NCI-H2081 treated with DMSO at 0.1 percent for 48 hours (cell line): ENCODE measurements at places on chromosomes 3 and 15.

DNA sequence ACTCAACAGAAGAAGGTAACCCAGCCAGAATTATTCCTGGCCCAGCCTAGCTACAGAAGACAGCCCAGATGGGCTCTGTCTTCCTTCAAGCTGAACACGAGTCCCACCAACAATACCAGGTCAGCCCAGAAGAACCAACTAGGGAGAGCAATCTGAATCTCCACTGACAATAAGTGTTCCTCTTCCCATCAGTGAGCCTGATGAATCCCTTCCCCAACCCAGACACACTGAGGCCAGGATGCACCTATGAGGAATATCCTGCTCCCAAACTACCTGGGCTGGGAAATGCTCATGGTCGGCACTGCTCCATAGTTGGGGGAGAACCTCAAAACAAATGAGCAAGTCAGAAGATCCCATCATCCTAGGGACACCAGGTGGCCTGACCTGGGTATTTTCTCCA lies 351.1 kb downstream of the OCA2 start:
- no peak for DNase-seq

GRCh38 chr3:123952844-123953520 lies 8.0 kb downstream of the CCDC14 start:
- DNase-seq, result no peak

DNA sequence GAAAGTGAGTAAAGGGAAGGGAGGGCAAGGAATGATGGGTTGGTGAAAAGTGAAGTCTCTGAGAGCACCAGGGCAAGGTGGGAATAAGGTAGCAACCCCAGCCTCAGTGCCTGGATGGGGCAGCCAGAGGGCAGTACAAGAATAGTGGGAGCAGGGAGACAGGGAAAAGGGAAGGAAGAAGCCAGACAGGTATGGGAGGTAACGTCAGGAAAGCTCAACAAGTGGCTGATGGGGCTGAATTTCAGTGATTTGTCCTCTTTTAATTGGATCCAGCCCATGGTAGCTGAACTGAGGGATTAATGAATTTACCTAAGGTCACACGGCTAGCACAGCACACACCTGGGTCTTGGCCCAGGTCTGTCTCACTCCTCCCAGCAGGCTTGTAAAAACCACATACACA lies 12.6 kb downstream of the RORA start:
- DNase-seq, result no peak

- DNase-seq, result no peak
Observed at GRCh38 chr3:166283840-166284239, 446.6 kb upstream of the BCHE start.

DNA sequence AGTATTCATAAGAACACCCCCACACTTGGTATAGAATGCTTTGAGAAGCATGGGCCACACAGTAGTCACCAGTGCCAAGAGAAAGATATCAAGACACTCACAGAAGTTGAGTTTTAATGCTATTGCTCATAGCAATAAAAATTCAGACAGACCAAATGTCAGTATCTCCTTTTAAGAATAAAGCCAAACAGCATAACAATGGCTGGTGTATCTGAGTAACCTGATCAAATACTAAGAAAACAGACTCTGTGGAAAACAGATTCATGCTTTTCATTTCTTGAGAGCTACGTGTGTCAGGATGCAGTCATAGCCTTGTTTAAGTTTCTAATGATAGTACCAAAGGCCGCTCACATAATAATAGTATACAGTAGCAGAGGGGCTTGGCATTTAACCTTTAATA lies 778.5 kb downstream of the MECOM start:
- no peak for DNase-seq
